Activated CD8-positive, alpha-beta memory T cell treated with anti-CD3 and anti-CD28 coated beads for 48 hours (primary cell): ENCODE measurements at places on chromosomes 12 and 14.

DNA sequence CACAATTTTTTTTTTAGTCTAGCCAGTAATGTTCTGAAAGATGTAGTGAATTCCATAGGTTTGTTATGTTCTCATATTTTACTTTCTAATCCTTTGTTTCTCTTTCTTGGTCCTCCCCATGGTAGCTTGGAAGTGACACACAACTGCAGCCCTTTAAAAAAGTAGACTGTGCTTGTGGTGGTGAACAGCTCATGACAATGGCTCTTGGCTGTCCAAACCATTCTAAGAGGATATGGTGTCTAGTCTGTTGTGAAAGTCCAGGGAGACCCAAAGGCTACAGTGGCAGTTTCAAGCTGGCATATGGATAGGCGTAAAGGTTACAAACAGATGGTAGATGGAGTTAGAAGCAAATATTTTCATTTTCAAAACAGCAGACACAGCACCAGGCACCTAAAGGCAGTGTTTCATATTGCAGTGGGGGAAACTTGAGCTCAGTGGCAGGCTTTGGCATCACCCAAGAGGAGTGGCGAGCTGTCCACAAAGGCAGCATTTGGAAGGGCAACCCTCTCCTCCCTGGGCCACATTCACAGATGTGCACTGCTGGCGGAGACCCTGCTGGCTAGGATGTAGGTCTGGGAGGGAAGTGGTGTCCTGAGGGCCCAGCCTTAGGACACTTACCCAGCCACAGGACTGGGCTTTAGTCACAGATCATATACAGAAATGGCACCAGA, 102.1 kb downstream of the DYRK2 start:
- no peak for DNase-seq

GRCh38 chr12:130371296-130371695, 33.6 kb downstream of the PIWIL1 start:
- DNase-seq, result no peak

GRCh38 chr12:108139454-108139853, 10.4 kb downstream of the WSCD2 start:
- no peak for DNase-seq

- DNase-seq, result no peak
These were observed 38.6 kb upstream of the TPH2 start for GRCh38 chr12:71900091-71900490.

DNA sequence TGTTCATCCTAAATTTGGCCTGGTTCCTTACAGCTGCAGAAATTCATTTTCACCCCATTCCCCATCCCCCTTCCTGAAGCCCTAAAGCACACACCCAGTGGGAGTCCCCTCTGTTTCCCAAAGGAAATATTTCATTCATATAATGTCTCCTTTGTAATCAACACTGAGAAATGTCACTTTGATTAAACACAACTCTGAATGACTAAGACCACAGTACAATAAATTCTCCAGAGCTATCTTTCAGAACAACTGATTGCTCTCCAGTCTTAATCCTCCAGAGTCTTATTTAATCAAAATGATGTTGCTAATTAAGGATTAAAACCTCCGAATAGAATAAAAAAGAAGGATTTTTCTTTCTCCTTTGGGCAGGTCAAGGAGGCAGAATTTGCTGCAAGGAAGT, 6.4 kb downstream of the SLC15A5 start:
- DNase-seq, result no peak

- DNase-seq, result no peak
These were observed 133.2 kb downstream of the SLC38A4 start for GRCh38 chr12:46692606-46693005.

- no peak for DNase-seq
These were observed 167.9 kb downstream of the CAND1 start for GRCh38 chr12:67437011-67437410.

- no peak for DNase-seq
These were observed 28.0 kb downstream of the ENTPD5 start for GRCh38 chr14:73991092-73991491.

DNA sequence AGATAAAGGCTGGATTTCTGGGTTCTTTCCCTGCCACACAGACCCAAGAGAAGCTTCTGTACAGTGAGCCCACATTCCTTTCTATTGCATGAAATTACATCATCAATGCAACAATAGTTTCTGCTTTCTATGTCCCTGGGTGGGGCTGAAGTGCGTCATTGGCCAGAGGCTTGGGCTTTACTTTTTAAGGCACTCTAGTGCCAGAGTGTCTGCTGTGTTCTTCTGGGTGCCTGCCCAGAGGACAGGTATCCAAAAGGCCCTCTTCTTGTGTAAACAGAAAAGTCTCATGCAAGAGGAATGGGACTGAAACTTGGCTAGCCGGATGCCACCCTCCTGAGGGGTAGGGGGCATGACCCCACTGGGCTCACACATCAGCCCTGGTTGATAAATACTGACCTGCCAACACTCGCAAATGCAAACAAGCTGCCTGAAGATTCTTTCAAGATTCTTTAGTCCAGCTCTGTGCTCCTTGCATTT, 5.9 kb downstream of the KRT86 start:
- DNase-seq, result no peak

- no peak for DNase-seq
These were observed 19.5 kb downstream of the BCL11B start for GRCh38 chr14:99252443-99252939.

GRCh38 chr12:27785882-27786570, 6.0 kb upstream of the MANSC4 start:
- DNase-seq, result no peak

GRCh38 chr12:80498059-80498728, 54.2 kb downstream of the PTPRQ start:
- DNase-seq, result no peak

GRCh38 chr12:58386136-58386535, 444.8 kb downstream of the ATP23 start:
- no peak for DNase-seq

GRCh38 chr12:126457776-126458175, 1392.5 kb downstream of the AACS start:
- no peak for DNase-seq

DNA sequence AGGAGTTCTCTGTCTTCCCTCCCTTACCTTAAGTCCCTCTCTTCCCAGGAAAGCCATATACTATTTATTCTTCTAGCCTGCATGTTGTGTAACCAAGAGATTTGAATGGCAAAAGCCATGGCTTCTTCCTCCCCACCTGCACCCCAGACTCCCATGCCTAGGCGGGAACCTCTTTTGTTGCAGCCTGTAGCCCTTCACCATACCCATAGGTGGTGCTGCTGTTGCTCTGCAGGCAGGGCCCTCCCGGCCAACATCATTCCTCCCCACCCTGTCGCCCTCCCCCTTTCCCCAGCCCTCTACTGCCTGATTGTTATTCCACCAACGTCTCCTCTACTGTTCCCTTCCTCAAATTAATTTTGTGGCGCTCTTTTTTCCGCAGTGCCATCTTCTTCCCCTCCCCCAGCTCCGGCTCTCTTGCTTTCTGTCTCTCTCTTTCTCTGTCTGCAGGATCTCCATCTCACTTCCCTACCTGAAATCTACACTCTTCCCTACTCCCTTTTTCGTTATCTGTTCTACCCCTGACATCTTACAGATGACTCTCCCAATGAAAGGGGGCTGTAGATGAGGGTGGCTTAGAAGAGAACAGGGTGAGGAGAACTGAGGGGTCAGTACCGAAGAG, 13.8 kb downstream of the NGDN start:
- no peak for DNase-seq

GRCh38 chr14:20469890-20470602, 840 bp downstream of the PNP start:
- no peak for DNase-seq

DNA sequence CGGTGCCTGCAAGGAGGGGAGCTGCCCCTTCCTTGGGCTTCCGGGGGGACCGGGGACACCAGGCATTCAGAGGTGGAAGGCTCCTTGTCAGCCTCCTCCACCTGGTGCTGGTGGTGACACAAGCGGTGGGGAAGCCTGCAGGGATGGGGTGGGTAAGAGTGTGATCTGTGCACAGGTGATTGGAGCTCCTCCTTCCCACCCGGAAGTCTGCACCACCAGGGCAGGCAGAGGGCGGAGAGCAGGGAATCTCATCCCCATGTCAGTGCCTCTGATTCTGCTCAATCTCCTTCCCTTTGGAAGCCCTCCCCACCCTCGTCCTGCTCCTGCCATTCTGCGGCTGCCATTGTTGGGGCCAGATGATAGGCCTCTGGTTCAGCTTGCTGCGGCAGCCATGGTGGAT, 238.1 kb upstream of the CRY1 start:
- DNase-seq, result no peak
